ENCODE measurements at places on chromosomes 3 and 15.

DNA sequence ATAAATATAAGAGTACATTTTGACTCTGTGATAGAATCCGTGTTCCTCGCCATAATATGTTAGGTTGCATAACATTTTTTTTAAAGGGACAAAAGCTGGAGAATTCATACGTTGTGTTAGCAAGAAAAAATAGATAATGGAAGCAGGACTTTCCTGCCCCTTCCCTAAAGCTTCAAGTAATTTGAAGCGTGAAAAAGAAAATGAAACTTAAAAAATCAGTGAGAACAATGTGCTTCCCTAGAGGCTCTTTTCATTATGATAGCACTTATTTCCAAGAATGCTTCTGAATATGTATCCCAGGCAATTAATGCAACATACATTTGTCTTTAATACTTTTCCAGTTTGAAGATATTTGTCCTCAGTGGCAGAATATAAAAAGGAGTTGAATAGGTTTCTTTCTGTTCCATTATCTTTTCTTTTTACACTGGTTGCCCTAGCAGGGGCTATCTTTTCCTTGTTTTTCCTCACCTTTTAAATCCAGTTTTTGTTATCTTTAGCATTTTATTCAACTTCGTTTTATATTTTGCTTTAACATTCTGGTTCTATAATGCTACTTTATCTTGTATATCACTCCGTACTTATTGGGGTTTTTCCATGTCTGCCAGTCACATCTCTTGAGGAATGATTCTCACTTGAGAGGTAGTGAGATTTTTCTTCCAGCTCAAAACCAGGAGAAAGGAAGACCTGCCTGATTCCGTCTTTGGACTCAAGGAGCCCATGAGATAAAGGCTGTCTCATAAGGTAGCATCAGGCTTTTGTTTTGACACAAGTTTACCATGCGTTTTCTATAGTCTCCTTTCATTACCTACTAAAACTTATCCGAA lies 113.8 kb downstream of the MBNL1 start:
- no peak for DNase-seq

DNA sequence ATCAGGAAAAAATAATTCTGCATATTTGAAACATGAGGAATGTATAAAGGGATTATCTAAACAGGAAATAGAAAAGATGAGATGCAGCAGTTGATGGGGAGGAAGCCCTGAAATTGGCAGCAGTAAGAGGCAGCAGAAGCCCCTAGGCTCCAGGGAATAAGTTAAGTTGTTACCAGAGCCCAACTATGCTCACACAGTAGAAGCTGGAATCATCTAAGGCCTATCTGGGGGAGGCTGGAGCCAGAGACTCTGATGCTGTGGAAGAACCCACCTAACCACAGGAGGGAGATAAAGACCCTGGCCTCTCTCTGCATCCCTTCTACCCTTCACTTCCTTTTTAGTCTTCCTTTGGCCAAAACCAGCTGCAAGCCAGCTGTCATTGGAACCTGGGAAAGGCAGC lies 519.7 kb downstream of the DIPK2A start:
- no peak for DNase-seq

DNA sequence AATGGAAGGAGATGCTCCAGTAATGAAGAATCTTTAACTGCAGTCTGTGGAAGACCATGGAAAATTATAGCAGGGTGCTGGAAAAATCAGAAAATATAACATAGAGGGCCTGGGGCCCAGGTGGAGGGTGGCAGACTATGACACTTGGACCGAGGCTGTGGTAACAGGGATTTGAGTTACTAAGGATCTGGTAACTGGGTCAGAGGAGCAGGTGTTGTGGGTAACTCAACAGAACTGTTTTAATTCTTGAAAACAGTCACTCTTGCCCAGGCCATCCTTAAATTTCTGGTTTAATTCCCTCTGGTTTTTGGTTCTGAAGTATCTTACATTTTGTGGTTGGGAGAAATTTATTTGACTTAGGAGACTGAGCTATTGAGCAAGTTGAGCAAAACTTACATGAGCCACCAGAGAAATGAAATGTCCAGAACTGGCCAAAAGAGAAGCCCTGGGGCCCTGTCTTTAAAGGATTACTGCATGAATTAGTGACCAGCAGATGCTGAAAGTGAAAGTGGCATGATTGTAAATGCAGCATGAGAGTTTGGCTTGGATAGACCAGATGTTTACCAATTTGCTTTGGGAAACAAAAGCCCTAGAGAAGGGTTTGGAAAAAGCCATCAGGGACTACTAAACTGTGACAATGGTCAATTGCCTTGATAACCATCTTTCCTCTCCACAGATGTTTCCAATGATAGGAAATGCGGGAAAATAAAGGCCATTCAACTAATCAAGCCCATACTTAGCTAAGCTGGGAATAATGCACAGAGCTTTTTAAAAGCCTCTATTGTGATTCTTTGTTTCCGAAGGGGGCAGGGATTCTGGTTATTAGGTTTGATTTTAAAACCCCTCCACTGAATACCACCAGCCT lies 374.9 kb upstream of the TGFBR2 start:
- DNase-seq, result no peak

DNA sequence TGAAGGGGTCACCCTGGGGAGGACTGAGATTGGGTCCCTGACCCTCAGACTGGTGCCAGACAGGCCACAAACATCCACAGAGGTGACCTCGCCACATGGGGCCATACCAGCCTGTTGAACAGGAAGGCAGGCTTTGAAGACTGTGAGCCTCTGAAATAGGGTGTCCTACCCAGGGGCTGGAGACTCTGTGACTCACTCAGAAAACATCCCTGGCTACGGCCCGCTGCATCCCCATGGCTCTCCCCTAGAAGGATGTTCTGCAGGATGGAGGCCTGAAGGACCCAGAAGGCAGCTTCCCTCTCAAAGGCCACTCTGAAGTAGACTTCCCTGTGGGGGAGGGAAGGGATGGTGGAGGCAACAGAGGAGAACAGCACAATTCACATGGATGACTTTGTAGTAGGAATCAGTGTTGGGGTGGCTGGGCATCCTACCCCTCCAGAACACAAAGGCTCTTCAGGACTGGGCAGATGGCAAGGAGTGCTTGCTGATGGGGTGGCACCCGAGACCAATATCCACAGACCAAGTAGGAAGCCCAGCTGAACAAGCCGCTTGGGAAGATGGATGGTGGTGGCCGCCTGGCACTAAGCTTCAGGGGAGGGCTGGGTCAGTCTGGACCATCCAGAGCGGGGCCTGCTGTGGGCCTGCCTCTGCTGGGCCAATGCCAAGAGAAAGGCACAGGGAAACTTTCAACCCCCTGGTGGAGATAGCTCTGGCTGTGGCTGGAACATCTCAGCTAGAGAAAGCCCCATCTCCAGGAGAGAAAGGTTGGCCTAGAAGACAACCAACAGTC lies 37.6 kb upstream of the DUSP7 start:
- DNase-seq, result no peak

DNA sequence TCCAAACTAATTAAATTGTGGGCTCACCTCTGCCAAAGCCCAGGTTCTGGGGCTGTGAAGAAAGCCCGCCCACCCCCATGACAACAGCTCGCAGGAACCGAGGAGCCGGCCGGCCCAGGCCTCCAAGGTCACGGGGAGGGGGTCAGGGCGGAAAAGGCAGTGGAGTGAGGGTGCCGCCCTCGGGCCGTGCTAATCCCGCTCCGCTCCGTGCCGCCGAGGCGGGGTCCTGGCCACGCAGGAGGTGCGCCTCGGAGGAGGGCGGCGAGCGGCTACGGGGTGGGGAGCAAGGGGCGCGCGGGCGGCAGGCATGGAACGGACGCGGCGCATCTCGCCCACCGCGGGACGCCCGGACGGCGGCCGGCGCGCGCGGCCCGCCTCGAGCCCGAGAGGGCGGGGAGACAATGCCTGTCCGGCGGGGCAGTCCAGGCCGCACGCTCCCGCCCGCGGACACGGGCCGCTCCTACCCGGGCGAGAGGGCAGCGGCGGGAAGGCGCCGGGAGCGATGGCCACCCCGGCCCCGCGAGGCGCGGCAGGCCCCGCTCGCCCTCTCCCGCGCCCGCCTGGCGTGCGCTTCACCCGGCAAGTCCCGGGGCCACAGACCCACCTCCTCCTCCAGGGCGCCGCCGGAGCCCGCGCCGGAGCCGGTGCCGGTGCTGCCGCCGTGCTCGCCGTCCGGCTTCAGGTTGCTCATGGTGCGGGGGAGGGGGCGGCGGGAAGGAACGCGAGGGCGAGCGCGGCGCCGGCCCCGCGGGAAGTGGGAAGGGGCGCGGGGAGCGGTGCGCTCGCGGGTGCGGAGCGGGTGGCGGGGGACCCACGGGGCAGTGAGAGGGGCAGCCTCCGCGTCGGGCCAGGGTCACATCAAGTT lies 528 bp downstream of the RBPMS2 start:
- DNase-seq, result no peak

- no peak for DNase-seq
These were observed 236.4 kb upstream of the RARB start for GRCh38 chr3:25191673-25192072.

DNA sequence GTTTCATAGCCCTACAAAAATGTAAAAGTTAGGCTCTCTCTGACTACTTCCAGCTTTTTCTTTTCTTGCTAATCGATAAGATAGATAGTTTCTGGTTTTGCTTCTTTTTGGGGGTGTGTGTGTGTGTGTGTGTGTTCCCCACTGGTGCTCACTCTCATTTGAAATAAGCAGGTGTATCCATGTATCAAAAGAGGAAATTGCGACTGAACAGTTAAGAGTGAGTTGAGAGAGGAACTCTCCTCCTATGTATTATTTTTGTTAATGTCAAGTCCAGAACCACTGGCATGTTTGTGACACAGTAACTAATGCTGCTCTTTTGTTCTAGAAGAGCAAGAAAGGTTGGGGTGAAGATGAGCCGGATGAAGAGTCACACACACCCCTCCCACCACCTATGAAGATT lies 96.7 kb upstream of the UMPS start:
- no peak for DNase-seq

DNA sequence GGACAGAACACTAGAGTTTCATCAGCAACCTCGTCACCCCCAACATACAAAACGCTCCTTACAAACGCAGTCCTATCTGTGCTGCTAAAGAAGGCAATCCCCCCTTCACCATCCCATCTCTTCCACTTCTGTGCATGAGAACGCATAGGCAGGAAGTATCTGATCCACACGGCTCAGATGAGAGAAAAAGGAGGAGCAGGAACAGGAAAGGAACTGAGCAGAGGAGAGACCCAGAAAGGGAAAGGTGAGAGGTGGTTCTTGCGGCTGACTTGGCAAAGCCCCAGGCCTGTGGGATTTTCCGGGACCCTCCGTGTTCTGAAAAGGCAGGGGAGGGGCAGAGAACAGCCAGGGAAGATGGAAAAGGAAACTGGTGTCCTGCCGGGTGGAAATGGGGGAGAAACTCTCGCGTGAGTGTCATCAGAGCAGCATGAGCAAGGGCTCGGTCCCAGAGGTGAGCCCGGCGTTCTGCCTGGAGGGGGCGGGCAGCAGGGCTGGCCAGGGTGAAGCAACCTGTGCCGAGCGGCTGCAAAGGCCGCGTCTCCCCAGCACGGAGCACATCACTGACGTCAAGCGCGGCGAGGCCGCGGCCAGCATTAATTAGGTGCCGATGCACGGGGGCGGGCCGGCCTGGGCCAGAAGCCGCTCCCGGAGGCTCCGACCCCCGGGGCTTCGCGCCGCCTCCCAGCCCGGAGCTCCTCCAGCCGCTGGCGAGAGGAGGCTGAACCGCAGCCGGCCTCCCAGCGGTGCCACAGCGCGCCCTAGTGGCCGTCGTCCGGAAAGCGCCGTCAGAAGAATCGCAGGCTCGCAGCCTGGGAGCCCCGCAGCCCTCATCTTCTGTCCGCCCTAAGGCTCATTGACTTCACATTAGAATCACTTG lies 35.8 kb downstream of the CPN2 start:
- peak; percentile 86 for DNase-seq

- peak; percentile 21 for DNase-seq
These were observed 307.9 kb upstream of the CBLB start for GRCh38 chr3:106176734-106177133.

DNA sequence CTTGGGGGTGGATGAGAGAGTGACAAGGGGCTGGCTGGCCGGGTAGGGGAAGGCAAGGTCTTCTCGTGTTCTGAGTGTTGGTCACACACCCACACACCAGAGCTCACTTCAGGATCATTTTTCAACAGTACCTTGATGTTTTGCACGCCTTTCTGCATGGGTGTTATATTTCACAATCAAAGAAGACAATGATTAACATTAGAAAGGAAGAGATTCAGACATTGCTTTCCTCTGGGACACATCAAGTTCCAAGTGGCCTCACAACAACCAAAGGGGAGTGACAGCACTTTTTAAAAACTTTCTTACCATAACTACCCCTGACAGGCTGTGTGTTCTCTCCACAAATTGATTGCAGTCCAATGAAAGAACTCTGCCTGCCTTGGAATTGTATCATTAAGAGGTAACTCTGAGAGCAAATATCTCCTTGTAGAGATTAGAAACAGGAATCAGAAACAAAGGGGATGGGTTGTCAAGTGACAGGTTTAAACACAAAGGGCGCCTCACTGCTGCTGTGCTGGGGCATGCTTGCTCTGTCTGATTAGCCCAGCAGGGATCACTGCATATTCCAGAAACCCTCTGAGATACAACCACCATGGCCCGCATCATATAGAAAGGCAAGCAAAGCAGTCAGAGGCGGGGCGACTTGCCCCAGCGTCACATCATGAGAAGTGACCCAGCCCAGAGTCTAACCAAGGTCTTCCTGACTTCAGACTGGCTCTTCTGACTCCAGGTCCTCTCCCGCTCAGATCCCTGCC lies 230.8 kb downstream of the FEZF2 start:
- no peak for DNase-seq

DNA sequence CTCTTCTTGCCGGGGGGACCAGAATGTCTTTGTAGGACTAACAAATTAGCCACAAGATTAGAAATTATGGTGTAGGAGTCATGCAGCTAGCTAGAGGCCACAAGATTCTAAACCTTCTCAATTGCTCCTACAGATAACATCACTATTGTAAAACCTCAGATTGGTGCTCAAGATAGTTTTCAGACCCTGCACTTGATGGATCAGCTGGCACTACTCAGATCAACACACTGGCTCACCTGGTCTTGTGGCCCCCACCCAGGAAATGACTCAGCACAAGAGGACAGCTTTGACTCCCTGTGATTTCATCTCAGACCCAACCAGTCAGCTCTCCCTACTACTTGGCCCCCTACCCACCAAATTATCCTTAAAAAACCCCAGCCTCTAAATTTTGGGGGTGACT lies 124.1 kb upstream of the RASGRP1 start:
- no peak for DNase-seq

GRCh38 chr3:86815880-86816279 lies 175.1 kb downstream of the VGLL3 start:
- DNase-seq, result no peak

- DNase-seq, result peak; percentile 61
These were observed 12.4 kb downstream of the GNB4 start for GRCh38 chr3:179438841-179439240.

GRCh38 chr15:41968701-41969100 lies 3.7 kb downstream of the EHD4 start:
- DNase-seq, result no peak

DNA sequence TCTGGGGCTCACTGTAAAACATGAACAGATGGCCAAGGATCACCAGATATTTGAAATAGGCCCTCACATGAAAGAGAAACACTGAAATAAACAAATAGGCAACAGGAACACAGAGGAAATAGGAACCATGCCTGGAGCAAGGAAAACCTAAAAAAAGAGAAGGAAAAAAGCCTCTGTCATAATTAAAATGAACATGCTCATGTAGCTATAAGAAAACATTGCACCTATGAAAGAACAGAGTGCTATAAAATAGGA lies 102.4 kb downstream of the RAB11A start:
- DNase-seq, result no peak

- peak; percentile 78 for DNase-seq
These were observed 196.8 kb upstream of the MBNL1 start for GRCh38 chr3:152071924-152072323.

GRCh38 chr15:83436513-83437158 lies 10.5 kb upstream of the SH3GL3 start:
- DNase-seq, result peak; percentile 70

Data from hematopoietic multipotent progenitor cell treated with erythropoietin and hydrocortisone succinate and interleukin-3 and kit ligand, for 6 days (in vitro differentiated cells).